Stimulated activated CD4-positive, alpha-beta T cell treated with anti-CD3 and anti-CD28 coated beads, Interleukin-2, amount 100 ng/mL, for 4 hours (primary cell): ENCODE measurements at places on chromosomes 2 and 18.

DNA sequence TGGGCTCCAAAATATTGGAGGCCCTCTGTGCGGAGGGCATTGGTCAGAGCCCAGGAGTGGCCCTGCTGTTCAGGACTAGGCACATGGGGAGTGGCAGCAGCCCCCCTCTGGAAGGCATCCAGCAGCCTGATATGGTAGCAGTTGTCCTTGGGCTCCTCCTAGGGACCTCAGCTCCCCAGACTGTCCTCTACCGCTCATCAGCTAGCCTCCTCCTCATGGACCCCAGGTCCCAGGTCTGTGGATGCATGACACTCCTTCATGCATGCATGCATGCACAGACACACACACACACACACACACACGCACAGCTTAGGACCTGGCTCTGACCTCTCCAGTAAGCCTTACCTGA, 15.4 kb upstream of the ATP6V1B1 start:
- no peak for DNase-seq

- DNase-seq, result no peak
Measured at GRCh38 chr2:53711271-53711780, 56.3 kb upstream of the CHAC2 start.

- DNase-seq, result no peak
Measured at GRCh38 chr18:35880788-35881455, 91.6 kb upstream of the RMP24 start.

DNA sequence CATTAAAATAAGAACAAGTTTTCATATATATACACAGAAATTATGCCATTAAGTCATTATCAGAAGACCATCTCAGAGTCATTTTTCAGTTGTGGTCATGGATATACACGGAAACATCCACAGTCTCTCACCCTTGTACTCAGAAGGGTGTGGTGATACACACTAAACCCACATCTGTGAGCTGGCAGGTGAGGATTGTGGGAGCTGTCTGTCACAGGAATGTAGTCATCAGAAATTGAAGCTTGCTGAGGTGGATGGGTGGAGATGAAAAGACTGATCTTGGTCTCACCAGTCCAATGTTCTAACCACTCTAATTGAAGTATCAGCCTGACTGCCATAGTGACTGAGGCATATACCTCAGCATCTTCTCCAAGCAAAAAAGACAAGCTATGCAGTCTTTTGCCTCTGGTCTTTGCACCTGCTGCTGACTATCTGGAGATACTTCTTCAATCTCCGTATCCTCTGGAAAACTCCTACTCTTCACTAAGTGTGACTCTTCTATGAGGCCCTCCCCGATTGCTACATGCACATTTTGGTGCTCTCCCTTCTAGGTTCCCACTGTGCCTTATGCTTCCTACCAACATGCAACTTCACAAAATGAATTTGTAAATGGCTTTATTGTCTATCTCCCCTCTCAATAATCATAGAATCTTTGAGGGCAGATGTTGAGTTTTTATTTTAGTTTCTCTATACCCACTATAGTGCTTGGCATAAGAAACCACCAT, 232.8 kb downstream of the DYM start:
- no peak for DNase-seq

DNA sequence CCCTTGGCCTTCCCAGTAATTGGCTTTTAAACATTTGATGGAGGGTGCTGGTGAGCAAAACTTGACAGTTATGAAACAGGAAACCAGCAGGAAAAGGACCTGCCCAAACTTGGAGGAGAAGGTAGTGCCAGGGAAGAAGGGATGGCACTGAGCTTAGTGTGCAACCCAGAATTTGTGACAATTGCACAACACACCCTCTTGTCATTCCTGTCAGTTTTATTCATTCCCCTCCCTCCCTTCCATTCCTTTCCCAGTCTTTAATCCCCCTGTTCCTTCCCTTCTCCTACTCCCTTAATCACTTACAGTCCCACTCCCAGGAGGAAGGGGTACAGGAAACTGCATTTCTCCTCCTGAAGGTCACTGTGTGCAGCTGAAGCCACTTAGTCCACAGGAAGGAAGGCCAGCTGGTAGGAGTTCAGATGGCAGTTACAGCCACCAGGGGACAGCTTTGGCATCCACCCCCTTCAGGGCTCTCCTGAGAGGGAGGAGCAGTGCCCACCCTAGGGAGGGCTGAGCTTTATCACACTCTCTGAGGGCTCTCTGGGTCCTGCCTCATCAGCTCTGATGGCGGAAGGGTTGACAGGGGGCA, 24.0 kb upstream of the SIGLEC15 start:
- no peak for DNase-seq

DNA sequence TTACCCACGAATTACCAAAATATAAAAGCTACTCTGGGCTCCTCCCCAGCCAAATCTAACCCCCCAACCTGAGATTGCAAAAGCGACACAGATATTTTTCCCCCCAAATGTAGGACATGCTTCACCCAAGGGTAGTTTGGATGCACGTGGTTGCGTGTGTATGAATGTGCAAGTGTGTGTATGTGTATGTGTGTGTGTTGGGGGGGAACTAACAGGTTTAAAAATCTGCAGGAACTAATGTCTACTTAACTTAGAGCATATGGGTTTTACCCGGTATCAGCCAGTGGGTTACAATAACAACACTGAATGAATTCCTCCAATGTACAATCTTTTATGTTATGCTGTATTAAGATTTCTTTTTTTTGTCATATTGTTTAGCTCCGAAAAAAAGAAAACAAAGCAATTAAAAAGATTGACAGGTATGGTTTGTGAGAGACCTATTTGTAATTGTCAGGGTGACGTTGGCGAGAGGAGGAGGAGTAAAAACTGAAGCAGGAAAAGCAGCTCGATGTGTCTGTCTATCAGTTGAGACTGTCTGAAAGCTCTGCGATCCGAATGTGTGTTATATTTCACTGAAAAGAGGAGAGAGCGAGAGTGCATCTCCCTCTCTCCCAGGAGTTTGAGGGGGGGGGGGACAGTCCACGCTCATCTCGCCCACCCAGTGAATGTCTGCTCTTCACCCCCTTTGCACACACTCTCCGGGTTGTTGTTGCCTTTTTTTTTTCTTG, at the start of gene TSHZ1:
TSHZ1 (plus strand) TSS at position 524 of the 728 bp plus-strand sequence. CDS start 1,080 bp downstream, outside the sequence.
- peak; percentile 60 for DNase-seq
